ENCODE measurements at places on chromosomes 5 and 9. TPM values are rescaled to one million over a fixed set of nuclear protein-coding genes. Genes with fewer than 3 reads are reported as not detected.

IL4 gene
- total RNA-seq = not detected

ADRB2 gene
- total RNA-seq = 27.5 TPM

TMEM203 gene
- total RNA-seq = 21.1 TPM

PGM5 gene
- 0.21 TPM for total RNA-seq

RXRA gene
- 11.2 TPM for total RNA-seq

TICAM2 gene
- 1.2 TPM for total RNA-seq

IL33 gene
- total RNA-seq = not detected

PTBP3 gene
- total RNA-seq = 89.3 TPM

IFNA13 gene
- not detected for total RNA-seq

TRIP13 gene
- total RNA-seq = 0.21 TPM

MLANA gene
- 0.10 TPM for total RNA-seq

C9orf40 gene
- total RNA-seq = 1.6 TPM

ZNG1C gene
- 19.3 TPM for total RNA-seq

IFNA2 gene
- 0.21 TPM for total RNA-seq

PITX1 gene
- total RNA-seq = not detected

TRIM52 gene
- total RNA-seq = 17.5 TPM

SGCD gene
- total RNA-seq = 0.10 TPM

FGFR4 gene
- 1.2 TPM for total RNA-seq

OTP gene
- not detected for total RNA-seq

STKLD1 gene
- total RNA-seq = 0.10 TPM

NUTM2G gene
- total RNA-seq = not detected

CMYA5 gene
- 0.21 TPM for total RNA-seq

GBGT1 gene
- 5.6 TPM for total RNA-seq

XRCC4 gene
- total RNA-seq = 5.0 TPM

POLK gene
- 25.7 TPM for total RNA-seq

UIMC1 gene
- total RNA-seq = 73.8 TPM

TTC16 gene
- 1.9 TPM for total RNA-seq

DTWD2 gene
- total RNA-seq = 4.0 TPM

COL5A1 gene
- total RNA-seq = 0.21 TPM

TLE1 gene
- 27.2 TPM for total RNA-seq

LTC4S gene
- 2.5 TPM for total RNA-seq

ADAMTS16 gene
- not detected for total RNA-seq

FOXD4L5 gene
- total RNA-seq = under 0.01 TPM

GPR151 gene
- not detected for total RNA-seq

GABRA1 gene
- total RNA-seq = not detected

CYLC2 gene
- total RNA-seq = not detected
